ENCODE measurements at places on chromosomes 4 and X. TPM values are rescaled to one million over a fixed set of nuclear protein-coding genes. Genes with fewer than 3 reads are reported as not detected.

DNA sequence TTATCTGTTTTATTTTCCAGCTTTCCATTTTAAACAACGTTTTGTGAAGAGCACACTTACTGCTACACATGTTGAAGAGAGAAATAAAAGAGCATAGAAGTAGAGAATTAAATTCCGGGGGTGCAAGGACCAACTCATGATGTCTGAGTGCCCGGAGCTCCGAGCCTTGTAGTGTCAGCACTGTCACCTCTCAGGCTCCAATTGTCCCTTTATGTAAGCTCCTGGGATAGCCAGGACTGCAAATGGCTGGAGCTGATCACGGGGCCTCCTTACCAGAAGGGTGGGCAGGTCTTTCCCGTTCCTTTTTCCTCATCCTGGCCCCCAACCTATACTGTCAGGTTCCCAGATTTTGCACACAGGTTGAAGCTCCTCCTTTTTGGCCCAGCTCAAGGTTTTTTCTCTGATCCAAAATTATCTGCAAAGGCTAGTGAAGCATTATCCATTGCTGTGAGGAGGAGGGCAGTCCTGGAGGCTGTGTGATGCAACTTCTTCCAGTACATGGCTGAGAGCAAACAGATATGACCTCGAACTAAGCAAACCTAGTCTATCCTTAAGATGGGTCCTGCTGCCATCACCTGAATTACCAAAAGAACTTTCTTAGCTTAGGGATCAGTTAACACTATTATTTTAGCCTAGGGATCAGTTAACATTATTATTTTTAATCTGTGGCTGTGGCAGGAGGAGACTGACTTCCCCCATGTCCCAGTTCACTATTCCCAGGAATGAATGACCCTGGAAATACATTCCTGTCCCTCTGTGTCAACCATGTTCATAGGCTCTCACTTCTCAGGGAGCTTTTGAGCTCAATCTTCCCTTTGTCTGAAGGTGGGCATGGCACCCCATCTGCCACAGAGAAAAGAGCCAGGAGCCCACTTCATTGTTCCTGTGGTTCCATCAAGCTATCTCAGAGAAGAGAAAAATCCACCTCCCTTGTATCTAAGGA, at the start of gene FGG:
Gene FGG (minus strand): TSS at position 185 of the 943 bp plus-strand sequence. CDS start 47 bp downstream, at position 138.
- no peak for DNase-seq

CXCL13 gene
- not detected for total RNA-seq

GRCh38 chr4:119053997-119054396, 81.6 kb upstream of the MYOZ2 start:
- no peak for DNase-seq

SPANXB1 gene
- total RNA-seq, result not detected

DNA sequence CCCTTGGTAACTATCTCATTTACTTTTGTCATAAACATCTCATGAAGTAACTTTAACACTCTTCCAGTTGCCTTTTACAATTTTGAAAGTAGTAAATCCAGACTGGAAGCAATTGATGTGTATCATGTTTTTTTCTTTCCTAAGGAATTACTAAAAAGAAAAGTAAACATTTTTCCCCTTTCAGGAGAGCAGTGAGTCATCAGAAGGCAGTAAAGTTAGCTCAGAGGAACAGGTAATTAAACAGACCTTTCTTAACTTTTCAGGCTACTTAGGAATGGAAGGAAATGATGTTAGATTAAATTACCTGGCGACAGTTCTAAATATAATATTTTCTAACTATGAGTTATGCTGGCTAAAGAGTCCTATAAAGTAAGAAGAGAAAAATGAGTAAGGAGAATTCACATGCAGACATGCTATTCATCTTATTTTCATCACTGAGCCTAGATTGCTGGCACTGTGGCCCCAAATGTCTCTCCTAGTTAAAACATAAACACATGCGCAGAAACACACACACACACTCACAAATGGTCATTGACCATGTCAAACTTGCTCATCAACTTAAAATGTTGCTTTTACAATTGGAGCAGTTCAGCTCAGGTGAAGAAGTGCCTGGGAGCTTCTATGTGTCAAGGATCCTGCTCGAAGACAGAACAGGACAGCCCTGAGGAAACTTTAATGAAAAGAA, 9.3 kb downstream of the DMP1 start:
- no peak for DNase-seq

IQCM gene
- not detected for total RNA-seq

DNA sequence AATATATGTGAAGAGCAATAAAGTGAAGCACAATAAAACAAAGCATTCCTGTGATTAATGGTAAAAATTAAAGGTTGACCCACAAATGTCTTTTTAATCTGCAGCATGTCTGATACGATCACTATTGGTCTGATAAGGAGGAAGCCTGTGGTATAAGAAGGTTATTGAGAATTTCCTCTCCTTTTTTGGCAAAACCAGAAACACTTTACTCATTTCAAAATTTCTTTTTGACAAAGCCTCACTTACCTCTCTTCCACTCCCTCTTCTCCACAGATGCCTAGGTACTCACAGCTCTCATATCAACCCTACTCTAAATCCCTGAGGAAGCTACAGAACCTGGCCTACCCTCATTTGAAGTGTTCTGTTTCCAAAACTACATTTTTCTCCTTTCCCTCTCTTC, 56.1 kb downstream of the TSPAN5 start:
- DNase-seq, result no peak

DNA sequence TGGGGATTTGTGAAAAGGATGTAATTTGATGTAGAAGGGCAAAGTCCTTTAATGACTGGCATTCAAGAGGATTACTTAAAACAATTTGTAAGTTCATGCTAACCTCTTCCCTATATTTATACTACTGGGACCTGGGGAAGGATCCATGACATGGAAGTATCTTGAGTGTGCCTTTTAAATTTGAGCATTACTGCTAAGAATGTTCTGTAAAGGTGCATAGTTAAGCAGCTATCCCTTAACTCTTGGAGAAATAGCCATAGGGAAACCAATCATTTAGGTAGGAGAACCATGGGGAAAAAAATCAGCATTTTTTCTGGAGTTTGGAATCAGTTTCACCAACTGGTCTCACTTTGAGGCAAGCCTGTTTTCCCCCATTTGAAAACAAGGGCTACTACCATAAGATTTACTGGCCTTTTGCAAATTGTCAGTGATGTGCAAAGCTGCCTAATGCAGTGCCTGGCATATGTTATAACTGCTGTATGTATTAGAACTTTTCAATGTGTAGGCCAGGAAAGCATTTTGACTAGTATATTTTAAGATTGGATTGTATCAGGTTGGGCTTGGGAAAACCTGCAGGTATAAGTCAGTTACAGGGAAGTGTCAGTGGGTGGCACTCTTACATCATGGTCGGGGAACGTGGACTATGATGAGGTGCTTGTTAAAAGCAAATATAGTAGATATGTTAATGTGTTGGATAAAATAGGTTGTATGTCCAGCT, 72.1 kb downstream of the PRSS12 start:
- peak; percentile 37 for DNase-seq

GRCh38 chr4:8157496-8157895, 1.1 kb downstream of the ABLIM2 start:
- DNase-seq, result no peak

DNA sequence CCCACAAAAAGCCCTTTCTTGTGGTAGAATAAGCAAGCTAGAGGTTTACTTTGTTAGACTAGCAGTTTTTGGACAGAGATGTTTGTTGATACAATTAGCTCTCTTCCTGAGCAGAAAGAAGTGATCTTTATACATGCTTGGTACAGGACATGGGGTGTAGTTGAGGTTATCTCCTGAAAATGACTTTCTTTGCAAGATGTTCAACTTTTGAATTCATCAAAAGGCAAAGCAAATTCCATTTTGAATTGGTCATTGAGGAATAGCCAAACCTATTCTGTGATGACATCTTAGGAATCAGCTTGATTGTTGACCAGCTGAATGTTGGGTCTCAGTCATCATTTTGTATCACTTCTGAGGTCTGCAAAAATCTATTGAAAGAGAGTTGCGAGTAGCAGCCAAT, 3.8 kb downstream of the CPE start:
- DNase-seq, result no peak

GRCh38 chr4:188196134-188196735, 57.0 kb downstream of the TRIML1 start:
- DNase-seq, result no peak

DNA sequence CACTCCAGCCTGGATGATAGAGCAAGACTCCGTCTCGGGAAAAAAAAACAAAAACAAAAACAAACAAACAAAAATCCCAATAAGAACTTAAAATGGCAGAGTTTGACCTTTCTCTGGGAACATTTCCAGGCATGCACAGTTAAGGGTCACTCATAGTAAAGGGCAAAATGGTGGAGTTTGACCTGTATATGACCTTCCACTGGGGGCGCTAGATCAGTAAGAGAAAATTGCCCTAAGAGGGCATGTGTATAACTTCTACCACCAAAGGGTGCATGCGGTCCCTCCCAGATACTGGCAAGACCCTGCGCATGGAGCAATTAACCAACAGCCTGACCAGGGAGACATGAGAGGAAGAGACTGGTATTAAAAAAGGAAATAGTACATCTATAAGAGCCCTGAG, 177.2 kb downstream of the MOSPD2 start:
- no peak for DNase-seq

DNA sequence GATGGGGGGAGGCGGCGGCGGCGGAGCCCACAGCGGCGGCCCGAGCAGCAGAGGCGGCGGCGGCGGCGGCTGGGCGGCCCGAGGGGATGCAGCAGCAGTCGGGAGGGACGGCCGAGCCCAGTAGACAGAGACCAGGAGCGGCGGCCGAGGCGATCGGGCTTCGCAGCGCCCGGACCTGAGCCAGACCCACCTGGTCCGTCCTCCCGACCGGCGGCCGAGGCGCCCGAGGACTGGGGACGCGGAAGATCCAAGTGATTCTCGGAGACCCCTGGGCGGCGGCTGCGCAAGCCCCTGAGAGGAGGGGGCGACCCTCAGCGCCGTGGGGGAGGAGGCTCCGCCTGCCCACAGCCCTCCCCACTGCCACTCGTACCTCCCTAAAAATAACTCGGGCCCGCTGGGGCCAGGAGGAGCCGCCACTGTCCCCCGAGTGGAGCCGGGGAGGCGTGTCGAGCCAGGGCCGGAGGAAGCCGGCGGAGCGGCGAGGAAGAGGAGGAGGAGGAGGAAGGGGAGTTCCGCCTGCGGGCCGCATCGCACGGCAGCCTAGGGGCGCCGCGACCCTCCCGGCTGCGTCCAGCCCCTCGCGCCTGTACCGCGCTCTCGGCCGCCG, 608 bp downstream of the RAPGEF2 start:
- DNase-seq, result peak; percentile 10

DNA sequence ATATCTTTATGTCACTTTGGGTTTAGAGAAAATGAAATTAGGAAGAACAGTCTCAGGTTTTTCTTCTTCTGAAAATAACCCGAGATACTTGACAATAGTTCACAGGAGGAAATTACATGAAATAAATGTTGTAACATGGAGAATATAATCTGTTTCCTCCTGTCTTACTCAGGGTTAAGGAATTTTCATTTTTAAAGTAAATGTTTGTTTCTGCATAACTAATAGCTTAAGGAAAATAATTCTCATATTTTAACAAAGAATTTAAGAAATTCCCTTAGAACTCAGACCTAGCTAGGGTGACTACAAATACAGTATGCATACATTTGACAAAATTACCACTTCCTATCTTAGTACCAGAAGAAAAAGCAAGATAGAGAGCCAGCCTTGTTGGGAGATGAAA, 17.2 kb upstream of the SPRY1 start:
- no peak for DNase-seq

GRCh38 chr4:107392951-107393350, 327.1 kb downstream of the PAPSS1 start:
- DNase-seq, result no peak

GRCh38 chrX:12956704-12957534, 18.0 kb upstream of the TMSB4X start:
- peak; percentile 83 for DNase-seq

DNA sequence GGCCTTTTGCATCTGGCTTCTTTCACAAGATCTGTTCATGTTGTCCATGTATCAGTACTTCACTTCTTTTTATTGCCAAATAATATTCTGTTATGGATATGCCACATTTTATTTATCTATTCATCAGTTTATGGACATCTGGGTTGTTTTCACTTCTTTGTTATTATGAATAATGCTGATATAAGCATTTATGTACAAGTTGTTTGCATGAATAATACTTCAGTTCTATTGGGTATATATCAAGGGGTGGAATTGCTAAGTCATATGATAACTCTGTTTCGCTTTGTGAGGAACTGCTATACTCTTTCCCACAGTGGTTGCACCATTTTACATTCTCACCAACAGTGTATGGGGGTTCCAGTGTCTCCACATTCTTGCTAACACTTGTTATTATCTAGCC, 190.4 kb downstream of the RBMX2 start:
- no peak for DNase-seq

DNA sequence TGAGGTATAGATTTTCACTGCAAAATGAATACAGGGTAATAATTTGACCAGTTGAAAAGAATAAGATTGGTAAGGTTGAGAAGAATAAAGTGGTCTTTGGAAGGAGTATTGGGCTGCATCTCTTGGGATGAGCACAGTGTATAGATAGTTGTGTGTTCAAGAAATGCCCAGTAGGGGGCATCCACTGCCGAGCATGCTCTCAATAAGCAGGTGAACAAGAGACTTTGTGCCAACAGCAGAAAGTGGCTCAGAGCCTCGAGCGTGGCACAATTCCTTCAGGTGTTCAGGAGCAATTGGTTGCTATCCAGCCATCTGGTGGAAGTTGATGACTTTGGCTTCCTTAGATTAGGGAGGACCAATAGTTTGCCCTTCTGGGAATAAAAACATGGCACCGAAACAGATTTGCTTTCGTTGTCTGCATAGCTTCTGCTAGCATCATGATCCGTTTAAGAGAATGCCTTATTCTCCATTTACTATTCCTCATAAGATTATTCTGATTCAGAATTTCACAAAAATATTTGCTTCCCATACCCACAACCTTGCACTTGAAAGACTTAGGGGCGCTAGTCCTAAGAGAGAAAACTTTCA, 258.1 kb upstream of the NEIL3 start:
- DNase-seq, result no peak

- DNase-seq, result peak; percentile 32
Measured at GRCh38 chr4:1309261-1310010, 19.7 kb downstream of the MAEA start.

CYTL1 gene
- not detected for total RNA-seq

- no peak for DNase-seq
Measured at GRCh38 chr4:138310498-138310897, 68.3 kb upstream of the SLC7A11 start.

GRCh38 chr4:115883847-115884246, 770.4 kb upstream of the NDST4 start:
- DNase-seq, result no peak

DNA sequence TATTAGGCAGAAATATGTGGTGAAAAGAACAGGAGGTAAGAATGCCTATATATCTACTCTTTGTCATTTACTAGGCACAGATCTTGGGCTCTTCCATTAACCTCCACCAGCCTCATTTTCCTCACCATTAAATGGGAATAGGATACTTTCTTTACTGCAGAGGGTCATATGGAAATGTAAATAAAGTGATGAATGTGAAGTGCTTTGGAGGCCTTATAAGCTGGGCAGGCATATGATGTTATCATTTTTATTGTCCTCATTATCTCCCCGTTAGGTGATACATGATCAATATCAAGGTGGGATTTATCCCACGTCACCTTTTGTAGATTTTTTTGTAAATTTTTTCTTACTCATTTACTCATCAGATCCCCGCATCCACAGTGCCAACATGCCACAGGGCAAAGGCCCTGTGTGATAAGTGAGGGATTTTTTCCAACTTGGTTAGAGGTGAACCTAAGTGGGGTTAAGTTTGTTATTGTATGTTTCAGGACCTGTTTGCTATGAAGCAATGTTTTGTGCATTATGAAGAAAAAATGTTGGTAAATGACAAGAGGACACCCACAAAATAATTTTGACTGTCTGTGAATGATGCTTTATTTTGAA, 107.8 kb downstream of the SLC4A4 start:
- no peak for DNase-seq
